ENCODE measurements at places on chromosomes 1 and 21.

GRCh38 chr1:31531177-31531999, 44.9 kb upstream of the TINAGL1 start:
- DNase-seq: peak; percentile 61
- no peak overlapping the region for H3K27ac ChIP-seq
- H3K36me3 ChIP-seq: no peaks in the 10 kb centered on the region
- H3K4me3 ChIP-seq: no peak overlapping the region

DNA sequence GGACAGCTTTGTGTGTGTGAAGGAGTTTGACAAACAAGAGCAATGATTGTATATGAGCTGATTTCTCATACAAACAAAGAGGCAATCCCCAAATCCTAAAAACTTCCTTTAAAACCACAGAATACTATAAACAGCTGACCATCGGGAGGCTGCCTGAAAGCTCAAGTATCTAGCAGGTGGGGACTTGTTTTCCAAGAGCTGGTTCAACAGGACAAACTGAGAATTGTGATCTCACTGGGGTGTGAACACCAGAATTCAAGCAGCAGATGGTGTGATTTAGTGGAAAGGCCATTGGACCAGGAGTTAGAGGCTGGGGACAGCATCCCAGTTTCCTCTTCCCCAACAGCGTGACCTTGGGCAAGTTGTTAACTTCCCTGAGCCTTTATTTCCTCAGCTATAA, 13.9 kb downstream of the LMX1A start:
- no peaks in the 10 kb centered on the region for H3K36me3 ChIP-seq
- H3K4me1 ChIP-seq: peaks cover 7% of the 10 kb centered on the region
- H3K27me3 ChIP-seq: peaks cover 54% of the 10 kb centered on the region
- no peak for DNase-seq
- H3K4me3 ChIP-seq: no peak overlapping the region

DNA sequence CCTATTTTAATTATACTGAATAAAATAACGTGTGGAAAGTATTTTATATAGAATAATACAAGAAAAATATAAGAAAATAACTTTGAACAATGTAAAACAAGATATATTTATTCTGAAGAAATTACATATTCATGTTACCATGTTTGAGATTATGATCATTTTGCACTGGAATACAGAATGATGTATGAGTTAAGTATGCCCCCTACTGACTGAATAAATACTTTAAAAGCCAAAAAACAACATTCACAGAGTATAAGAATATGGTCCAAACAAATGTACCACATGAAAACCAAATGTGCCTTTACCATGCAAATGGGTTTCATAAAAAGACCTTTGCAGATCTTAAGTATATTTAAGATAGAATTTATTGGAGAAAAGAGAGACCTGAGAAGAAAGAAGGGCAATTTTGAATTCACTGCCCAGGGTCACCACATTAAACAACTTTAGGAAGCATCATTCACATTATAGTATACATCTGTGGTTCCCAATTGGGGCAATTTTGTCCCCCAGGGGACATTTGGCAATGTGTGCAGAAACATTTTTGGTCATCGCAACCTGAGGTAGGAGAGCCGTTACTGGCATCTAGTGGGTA, 136.6 kb upstream of the GFI1 start:
- no peak overlapping the region for H3K4me3 ChIP-seq
- H3K36me3 ChIP-seq: no peaks in the 10 kb centered on the region
- no peaks in the 10 kb centered on the region for H3K4me1 ChIP-seq
- H3K27me3 ChIP-seq: no peaks in the 10 kb centered on the region
- DNase-seq: peak; percentile 21

DNA sequence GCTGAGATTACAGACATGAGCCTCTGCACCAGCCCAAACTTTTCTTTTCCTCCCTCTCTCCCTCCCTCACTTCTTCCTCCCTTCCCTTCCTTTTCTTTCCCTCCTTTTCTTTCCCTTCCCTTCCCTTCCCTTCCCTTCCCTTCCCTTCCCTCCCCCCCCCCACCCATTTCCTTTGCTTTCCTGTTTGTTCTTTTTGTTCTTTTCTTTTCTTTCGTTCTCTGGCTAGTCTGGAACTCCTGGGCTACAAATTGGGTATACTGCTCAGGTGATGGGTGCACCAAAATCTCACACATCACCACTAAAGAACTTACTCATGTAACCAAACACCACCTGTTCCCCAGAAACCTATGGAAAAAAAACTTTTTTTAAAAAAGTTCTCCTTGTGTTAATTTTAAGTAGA, 174.8 kb upstream of the CHODL start:
- no peaks in the 10 kb centered on the region for H3K4me1 ChIP-seq
- no peaks in the 10 kb centered on the region for H3K27me3 ChIP-seq
- H3K4me3 ChIP-seq: no peak overlapping the region
- H3K36me3 ChIP-seq: no peaks in the 10 kb centered on the region
- H3K27ac ChIP-seq: no peak overlapping the region
- no peak for DNase-seq

GRCh38 chr21:26635681-26636080, 62.6 kb upstream of the CYYR1 start:
- H3K27me3 ChIP-seq: no peaks in the 10 kb centered on the region
- no peaks in the 10 kb centered on the region for H3K4me1 ChIP-seq
- no peaks in the 10 kb centered on the region for H3K36me3 ChIP-seq
- H3K27ac ChIP-seq: no peak overlapping the region
- DNase-seq: no peak

DNA sequence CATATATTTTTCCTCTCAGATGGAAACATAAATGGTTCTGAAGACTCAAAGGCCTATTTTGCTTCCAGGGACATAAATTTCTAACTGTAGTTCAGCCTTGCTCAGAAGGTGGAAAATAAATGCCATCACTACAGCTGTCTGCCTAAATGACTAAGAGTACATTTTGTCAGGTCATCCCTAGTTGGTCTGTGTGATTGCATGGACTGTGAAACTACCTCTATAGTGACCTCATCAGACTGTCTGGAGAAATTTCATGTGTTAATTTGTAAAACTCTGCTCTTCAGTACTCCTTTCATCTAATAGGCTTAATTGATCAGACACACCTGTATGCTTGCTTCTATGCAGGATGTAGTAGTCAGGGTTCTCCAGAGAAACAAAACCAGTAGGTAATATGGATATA, 886.9 kb downstream of the AMY1C start:
- no peak overlapping the region for H3K4me3 ChIP-seq
- DNase-seq: peak; percentile 42
- H3K27ac ChIP-seq: no peak overlapping the region

GRCh38 chr1:39199593-39199992, 4.9 kb upstream of the MACF1 start:
- no peaks in the 10 kb centered on the region for H3K27me3 ChIP-seq
- no peak for DNase-seq
- peaks cover 25% of the 10 kb centered on the region for H3K4me1 ChIP-seq
- peaks cover 6% of the 10 kb centered on the region for H3K36me3 ChIP-seq
- H3K4me3 ChIP-seq: no peak overlapping the region

DNA sequence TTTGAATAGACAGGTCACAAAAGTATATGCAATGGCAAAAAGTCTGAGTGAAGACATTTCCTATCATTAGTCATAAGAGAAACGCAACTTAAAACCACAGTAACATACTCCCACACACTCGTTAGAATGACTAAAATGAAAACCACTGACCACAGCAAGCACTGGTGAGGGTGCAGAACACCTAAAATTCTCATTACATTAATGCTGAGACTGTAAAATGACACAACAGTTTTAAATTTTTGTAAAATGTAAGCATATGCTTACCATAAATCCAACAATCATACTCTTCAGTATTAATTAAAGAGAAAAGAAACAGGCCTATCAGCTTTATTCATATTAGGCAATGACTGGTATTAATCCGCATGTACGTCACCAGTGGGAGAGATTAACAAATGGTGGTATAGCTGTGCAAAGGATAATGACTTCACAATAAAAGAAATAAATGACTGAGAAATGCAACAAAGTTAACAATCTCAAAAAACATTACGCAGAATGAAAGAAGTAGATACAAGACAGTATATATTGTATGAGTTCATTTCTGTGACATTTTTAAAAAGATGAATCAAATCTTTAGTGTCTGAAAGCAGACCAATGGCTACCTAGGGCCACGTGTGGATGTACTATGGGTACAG, 253.5 kb downstream of the AKT3 start:
- no peaks in the 10 kb centered on the region for H3K27me3 ChIP-seq
- no peak overlapping the region for H3K4me3 ChIP-seq
- H3K27ac ChIP-seq: peak overlapping the region; percentile 63
- peak; percentile 93 for DNase-seq

- DNase-seq: peak; percentile 7
- peaks cover 13% of the 10 kb centered on the region for H3K27me3 ChIP-seq
- no peaks in the 10 kb centered on the region for H3K4me1 ChIP-seq
- H3K36me3 ChIP-seq: no peaks in the 10 kb centered on the region
- no peak overlapping the region for H3K27ac ChIP-seq
These were observed 253.8 kb downstream of the PCP4 start for GRCh38 chr21:40120940-40121575.

DNA sequence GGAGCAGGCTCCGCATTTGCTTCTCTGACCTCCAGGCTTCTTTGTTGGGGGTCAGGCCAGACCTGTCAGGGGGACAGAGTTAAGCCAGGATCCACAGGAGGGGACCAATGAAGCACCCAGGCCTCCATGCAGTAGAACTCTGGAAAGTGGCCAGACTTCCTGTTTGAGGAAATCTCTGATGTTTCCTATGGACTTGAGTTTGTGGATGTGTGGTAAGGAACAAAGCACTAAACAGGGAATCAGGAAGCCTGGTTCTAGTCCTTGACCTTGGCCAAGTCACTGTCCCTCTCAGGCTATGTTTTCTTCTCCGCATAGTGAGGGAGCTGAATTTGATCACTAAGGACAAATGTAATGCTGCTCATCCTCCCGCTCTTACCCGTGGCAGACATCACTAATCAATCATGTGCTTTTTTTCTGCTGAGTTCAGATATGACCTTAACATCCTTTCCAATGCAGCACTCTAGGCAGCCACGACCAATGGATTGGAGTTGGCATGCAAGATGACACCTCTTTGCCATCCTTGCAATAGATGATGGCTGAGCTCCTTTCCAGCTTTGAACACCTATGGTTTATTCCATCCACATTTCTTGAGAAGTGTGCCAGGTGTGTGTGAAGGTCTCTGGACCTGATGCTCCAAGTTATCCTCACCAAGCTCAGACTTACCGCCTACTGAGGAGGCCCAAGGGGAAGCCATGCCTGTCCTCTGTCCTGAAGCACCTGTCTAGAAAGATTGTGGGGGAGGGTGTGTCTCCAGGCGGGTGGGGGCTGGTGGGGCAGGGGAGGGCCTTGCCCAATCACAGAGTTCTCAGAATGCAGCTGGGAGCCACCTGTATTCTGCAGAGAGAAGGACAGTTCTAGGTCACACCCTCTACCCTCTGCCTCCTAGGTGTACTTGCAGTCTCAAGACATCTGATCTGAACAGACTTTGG, 9.9 kb downstream of the SH2D2A start:
- no peak overlapping the region for H3K4me3 ChIP-seq
- H3K4me1 ChIP-seq: peaks cover 21% of the 10 kb centered on the region
- H3K27me3 ChIP-seq: no peaks in the 10 kb centered on the region
- H3K27ac ChIP-seq: no peak overlapping the region
- DNase-seq: no peak

DNA sequence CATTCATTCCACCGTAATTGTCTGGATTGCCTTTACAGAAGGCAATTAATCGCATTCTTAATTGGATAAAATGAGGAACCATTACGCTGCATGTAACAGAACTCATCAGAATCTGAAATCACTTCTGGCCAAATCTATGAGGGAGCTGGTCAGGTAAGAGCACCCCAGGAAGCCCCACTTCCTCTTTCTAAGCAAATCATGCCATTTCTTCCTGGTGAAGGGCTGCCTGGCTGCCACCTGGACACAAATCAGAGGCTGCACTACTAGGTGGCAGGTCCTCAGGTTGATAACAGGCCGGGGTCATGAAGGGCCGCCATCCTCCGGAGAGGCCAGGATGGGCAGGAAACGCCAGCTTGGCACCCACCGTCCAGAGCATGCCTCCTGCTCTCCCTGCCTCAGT, 73.7 kb downstream of the CAPZB start:
- no peak for DNase-seq
- no peak overlapping the region for H3K4me3 ChIP-seq
- H3K27ac ChIP-seq: no peak overlapping the region
- peaks cover 12% of the 10 kb centered on the region for H3K36me3 ChIP-seq
- no peaks in the 10 kb centered on the region for H3K27me3 ChIP-seq
- H3K4me1 ChIP-seq: peaks cover 6% of the 10 kb centered on the region

GRCh38 chr1:162977944-162978568, 91.1 kb upstream of the RGS4 start:
- no peak overlapping the region for H3K4me3 ChIP-seq
- no peak for DNase-seq
- no peaks in the 10 kb centered on the region for H3K4me1 ChIP-seq
- no peaks in the 10 kb centered on the region for H3K27me3 ChIP-seq

DNA sequence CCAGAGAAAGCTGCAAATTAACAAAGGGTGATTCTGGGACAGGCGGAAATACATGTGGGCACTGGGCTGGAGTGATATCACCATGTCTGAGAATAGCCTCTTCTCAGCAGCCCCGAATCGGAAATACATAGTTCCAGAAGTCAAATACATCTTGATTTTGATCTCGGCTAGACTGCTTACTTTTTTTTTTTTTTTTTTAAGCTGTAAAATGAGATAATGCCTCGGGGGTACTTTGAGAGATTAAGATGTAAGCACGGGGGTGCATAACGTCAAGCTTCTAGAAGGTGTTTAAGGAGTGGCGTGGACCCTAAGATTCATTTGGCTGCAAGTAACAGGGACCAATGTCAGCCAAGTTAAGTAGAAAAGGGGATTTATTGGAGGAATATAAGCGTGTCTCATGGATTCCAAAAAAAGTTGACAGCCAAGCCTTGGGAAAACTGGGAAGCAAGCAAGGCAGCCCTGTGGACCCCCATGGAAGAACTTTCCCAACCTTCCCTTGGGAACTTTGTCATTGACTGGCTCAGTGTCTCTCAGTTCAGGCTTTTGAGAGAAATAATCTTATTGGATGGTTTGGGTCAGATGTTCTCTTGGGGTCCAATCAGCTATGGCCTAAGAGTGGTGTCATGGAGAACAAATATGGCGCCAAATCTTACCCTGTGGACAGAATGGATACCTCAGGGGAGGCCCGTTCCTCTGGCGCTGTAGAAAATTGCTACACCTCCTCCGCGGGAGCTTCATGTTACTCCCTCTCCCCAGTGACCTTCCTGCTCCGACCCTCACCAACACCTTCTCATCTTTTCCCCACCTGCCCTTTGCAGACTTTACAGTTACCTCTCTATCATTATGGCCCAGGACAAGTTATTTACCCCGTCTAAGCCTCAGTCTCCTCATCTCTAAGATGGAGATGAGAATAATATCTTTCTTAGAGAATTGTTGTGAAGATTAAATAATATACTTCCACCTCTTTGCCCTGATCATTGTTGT, 186.6 kb downstream of the KAZN start:
- no peak overlapping the region for H3K27ac ChIP-seq
- no peaks in the 10 kb centered on the region for H3K27me3 ChIP-seq
- no peak overlapping the region for H3K4me3 ChIP-seq

Measured in MCF 10A (cell line).